PC-9 (cell line): ENCODE measurements at places on chromosomes 7 and 10. TPM values are rescaled to one million over a fixed set of nuclear protein-coding genes. Genes with fewer than 3 reads are reported as not detected.

- DNase-seq: peak; percentile 60
Measured at GRCh38 chr10:80207768-80208370, 2.5 kb upstream of the ANXA11 start.

GRCh38 chr7:24842449-24843241 lies 85.4 kb upstream of the GSDME start:
- no peak for DNase-seq

- peak; percentile 41 for DNase-seq
Measured at GRCh38 chr7:32658034-32658433, 162.7 kb downstream of the AVL9 start.

Gene CFAP46
- total RNA-seq: not detected in 2 replicates

DNA sequence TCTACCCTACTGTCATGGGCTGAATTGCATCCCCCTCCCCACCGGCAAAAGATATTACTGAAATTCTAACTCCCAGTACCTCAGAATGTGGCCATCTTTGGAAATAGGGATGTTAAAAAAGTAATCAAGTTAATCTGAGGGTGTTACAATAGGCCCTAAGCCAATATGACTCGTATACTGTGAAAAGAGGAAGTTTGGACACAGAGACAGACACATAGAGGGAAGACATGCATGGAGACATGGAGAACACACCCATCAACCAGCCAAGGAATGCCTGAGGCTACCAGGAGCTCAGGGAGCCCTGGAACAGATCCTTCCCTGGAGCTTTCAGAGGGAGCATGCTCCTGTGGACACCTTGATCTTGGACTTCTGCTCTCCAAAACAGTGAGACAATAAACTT lies 138.2 kb upstream of the ADO start:
- DNase-seq: no peak

Gene GNAT3
- total RNA-seq: not detected in 2 replicates

GRCh38 chr10:118851062-118852035 lies 96.6 kb upstream of the CACUL1 start:
- no peak for DNase-seq

GRCh38 chr7:107924841-107925504 lies 34.0 kb downstream of the DLD start:
- no peak for DNase-seq

GRCh38 chr10:71825217-71825616 lies 25.8 kb downstream of the PSAP start:
- peak; percentile 19 for DNase-seq

Gene TMEM229A
- total RNA-seq: not detected in 2 replicates

Gene GBX1
- total RNA-seq: not detected in 2 replicates

DNA sequence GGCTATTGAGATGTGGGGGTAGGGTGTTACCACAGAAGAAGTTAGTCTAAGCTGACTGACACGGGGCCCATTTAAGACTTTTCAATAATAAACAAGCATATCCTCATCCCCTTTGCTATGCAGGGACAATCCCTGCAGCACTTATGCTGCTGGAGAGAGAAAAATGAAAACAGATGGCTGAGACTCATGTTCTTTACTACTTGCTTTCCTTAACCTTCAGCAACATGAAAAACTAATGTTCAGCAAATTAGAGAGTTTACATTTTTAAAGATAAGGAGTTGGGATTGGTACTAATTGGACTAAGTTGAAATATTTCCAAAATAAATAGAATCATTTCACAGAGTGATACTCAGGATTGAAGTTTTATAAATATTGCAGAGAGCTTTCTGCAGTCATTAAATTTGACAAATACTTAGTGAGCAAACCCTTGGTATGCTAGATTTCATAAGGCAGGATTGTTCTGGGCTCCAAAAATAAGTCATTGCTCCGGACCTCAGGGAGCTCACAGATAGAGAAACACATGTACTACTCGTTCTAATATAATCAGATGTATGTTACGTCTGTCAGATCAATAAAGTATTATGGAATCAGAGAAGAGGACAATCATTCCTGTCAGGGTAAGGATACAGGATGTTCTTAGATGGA lies 147.1 kb upstream of the LRRN3 start:
- no peak for DNase-seq

Gene SLC16A12
- 0.65 and 0.74 TPM in 2 replicates for total RNA-seq

DNA sequence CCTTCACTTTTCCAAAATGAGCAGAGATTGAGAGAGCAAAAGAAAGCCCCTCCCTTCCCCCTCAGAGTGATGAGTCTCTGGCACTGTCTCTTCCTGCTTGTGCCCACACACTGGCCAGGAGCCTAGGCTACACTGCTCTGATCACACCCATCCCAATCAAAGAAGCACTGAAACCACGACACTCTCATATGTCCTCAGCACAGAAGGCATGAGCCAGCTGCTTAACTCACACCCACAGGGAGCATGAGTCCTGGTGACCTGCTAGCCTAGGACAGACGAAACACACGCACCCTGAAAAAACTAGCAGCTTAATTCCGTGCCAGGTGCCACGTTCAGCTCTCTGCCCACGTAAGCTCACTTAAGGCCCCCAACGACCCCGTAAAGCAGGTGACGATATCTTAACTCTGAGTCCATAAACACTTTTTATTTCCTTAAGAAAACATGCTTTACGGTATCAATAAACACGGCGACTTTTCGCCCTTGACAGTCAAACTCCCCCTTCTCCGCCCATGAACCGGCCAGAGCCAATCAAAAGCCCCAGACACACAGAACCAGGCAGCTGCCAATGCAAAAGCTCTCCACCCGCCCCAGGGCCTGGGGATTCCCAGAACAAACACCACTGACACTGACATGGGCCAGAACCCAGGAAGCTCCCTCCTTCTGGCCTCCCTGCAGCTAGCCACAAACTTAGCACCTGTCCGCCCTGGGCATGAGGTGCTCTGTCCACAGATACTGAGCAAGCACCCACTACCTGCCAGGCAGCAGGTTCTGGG lies 69.0 kb downstream of the TNRC18 start:
- no peak for DNase-seq

GRCh38 chr10:44415121-44415520 lies 30.2 kb upstream of the CXCL12 start:
- DNase-seq: no peak

Gene CLRN3
- not detected in 2 replicates for total RNA-seq

DNA sequence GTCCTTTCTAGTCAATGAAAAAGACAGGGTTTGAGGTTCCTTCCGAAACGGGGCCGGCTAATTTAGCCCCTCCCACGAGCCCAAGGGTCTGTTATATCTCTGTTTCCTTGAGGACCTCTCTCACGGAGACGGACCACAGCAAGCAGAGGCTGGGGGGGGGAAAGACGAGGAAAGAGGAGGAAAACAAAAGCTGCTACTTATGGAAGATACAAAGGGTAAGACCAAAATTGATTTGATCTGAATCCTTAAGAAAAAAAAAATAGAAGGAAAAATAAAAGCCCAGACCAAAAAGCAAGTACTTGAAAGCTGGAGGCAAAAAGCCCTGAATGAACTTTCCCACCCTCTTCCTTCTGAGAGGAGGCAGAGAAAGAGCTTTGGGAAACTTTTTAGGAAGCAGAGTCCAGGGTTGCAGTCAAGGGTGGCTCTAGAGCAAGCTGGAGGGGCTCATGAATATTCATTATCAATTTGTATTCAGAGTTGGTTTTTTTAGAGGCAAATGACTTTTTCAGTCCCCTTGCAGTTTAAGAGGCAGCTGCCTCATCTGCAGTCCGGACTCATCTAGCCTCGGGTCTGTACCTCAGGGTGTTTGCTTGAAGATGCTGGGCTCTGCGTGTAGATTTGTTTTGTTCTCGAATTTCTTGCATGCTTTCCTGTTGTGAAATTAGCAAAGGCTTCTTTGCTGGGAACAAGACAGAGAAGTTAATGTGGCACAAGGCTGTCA lies at the start of gene ENTPD1:
ENTPD1 (plus strand) TSS at position 123 of the 721 bp plus-strand sequence; CDS start at position 200, 77 bp downstream.
- DNase-seq: no peak

DNA sequence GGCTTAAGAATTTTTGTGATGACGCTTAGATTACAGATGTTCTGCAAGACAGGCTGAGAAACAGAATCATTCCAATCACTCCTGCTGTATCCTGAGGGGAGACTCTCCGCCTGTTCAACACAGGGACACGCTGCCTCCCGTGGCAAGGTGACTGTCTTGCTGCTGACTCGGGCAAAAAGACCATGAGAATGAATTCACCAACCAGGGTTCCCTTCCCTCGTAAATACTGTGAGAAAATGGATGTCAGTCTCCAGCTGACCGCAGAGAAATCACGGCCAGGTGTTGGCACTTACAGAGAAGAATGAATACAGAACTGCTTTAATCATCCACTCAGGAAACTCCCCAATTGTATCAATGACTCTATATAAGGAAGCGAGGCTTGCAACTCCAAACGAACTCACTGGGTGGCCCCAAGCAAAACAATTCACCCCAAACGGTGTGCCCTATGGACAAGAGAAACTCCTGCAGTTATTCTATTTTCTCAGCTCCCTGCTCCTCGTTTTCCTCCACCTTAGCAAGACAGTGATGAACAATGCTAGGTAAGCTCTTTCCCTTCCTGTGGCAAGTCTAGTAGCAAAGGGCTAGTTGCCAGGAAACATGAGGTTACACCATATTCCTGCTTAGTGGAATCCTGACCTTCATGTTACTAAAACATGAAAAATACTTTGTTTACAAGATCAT lies 22.8 kb downstream of the GNA12 start:
- DNase-seq: peak; percentile 86

Gene PRRT4
- 0.26 and 0.70 TPM in 2 replicates for total RNA-seq

GRCh38 chr7:151144387-151144786 lies 23.1 kb downstream of the GBX1 start:
- DNase-seq: no peak

GRCh38 chr10:71244431-71245419 lies 32.4 kb downstream of the UNC5B start:
- DNase-seq: no peak

GRCh38 chr7:1936531-1937251 lies 266.6 kb downstream of the ELFN1 start:
- DNase-seq: no peak

- no peak for DNase-seq
Measured at GRCh38 chr7:79495544-79496272, 42.2 kb upstream of the MAGI2 start.

DNA sequence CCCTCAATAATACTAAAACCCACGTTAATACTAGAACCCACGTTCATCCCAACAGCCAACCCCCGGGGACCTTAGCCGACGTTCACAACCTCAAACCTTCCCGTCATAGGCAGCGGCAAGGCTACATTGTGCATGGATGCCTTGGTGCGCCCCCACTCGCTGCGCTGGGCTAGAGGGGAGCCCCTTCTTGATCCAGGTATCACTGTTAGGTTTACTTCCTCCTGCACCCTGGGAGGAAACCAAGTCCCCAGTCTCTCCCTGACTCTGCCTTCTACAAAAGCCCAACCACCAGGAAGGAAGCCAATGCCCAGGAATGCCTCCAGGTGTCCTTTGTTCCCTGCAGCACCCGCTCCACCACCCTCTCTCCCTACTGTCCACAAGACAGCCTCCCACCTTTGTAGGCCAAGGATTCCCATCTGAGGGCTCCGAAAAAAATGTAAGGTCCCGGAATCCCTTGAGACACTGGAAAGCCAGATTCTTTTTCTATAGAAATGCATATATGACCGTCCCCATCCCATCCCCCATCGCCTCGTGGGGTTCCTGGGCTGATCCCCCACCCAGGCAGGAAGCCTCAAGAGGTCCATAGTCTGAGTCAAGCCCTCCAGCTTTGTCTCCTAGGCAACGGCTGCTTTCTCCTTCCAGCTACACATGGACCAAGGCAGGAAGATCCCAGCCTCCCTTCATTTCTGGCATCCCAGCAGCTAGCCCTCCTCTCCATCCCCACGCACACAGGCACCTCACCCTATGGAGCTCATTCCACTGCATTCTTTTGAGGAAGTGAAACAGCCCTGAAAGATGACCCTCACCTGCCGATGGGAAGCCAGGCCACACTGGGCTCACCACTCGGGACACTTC lies 25.2 kb downstream of the CTBP2 start:
- DNase-seq: no peak
